D341Med (cell line): ENCODE measurements at places on chromosomes 7 and 10.

- DNase-seq: no peak
These were observed 31.7 kb downstream of the GPR85 start for GRCh38 chr7:113054938-113055337.

- no peak for DNase-seq
These were observed 28.2 kb downstream of the STRIP2 start for GRCh38 chr7:129462420-129462819.

- no peak for DNase-seq
These were observed 501.7 kb upstream of the SORCS1 start for GRCh38 chr10:107666214-107666613.

DNA sequence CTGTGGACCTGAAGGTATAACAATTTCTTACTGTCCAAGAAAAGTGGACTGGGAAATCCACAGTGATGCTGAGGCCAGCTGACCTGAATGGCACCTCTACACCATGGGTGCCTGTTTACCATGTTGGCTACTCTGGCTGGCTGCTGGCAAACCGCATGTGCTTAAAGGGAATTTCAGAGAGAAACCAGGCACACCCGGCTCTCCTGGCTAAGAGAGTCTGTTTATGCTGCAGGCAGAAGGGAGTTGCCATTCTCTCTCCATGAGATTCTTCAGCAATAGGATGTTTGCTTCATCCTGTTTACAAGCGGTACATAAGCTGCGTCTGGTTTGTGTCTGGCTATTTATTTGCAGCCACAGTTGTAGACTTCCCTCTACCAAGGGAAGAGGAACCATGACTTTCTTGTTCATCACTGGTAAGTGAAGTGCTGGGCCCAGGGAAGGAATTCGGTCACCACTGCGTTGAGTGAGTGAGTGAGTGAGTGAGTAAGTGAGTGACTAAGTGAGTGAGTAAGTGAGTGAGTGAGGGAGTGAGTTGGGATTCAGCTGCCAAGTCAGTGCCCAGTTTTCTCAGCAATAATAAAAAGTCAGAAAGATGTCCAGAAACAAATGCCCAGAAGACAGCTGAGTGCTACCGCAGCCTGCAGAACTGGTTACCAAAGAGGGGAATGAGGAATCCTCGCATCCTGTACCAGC lies 90.4 kb downstream of the COBL start:
- peak; percentile 15 for DNase-seq

- DNase-seq: no peak
These were observed 745 bp downstream of the TCERG1L start for GRCh38 chr10:131310551-131311401.

GRCh38 chr10:5606864-5607263 lies 59.5 kb downstream of the ASB13 start:
- DNase-seq: no peak

- no peak for DNase-seq
These were observed 123.1 kb downstream of the GNAI1 start for GRCh38 chr7:80257756-80258155.

GRCh38 chr7:114255404-114255841 lies 159.2 kb upstream of the FOXP2 start:
- DNase-seq: no peak

- no peak for DNase-seq
These were observed 494.1 kb downstream of the SH2D4B start for GRCh38 chr10:81031774-81032173.

DNA sequence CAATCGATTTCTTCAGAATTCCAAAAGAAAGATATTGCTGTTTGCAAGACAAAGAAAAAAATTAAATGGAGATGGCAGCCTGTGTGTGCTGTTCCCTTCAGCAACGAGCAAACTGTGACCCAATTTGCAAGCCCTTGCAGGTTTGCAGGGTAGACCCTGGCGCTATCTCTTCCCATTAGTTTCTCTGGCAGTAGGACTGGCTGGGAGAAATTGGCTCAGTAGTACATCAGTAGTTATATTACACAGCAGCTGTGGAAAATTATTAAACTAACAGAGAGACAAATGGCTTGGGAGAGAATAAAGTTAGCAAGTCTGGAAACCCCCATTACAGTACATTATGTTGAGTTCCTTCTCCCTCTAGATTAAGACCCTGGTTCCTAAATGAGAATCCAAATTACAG lies 116.4 kb upstream of the ITGB1 start:
- no peak for DNase-seq

GRCh38 chr10:48982584-48982983 lies 42.9 kb upstream of the LRRC18 start:
- no peak for DNase-seq

- no peak for DNase-seq
These were observed 41.0 kb upstream of the AMPH start for GRCh38 chr7:38671911-38672905.

DNA sequence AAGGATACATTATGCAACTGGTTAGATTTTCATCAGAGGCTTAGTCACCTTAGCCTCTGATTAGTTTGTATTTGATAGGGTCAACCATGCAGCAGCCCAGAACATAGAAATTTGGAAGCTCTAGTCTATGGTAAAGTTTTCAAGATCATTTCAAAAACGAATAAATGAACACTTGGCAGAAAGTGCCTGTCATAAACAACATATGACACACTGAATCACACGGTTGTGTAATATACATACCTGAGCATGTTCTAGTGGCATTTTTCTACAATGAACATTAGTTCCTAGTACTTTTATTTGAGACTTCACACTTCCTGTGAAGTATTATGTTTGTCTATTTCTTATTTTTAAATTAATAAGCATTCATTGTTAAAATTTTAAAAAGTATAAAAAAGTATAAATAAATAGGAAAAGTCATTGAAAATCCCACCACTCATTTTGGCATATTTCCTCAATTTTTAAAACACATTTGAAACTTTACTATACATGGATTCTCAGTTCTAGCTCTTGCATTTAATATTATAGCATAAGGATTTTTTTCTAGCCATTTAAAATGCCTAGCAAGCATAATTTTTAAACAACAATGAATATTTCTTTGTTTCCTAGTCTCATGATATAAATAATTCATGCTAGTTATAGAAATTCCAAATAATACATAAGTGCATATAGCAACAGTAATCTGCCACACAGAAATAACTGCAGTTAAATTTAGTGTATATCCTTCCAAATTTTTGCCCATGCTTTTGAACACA lies 25.7 kb upstream of the PRPS1L1 start:
- DNase-seq: no peak

- DNase-seq: no peak
These were observed 43.7 kb downstream of the SVIL start for GRCh38 chr10:29590915-29591650.

GRCh38 chr10:29266641-29267040 lies 22.2 kb upstream of the LYZL1 start:
- no peak for DNase-seq

- no peak for DNase-seq
These were observed 107.8 kb upstream of the NAMPT start for GRCh38 chr7:106392590-106392989.

- peak; percentile 35 for DNase-seq
These were observed 192.6 kb upstream of the CCDC6 start for GRCh38 chr10:60098677-60099601.

GRCh38 chr7:80097756-80098155 lies 36.9 kb upstream of the GNAI1 start:
- DNase-seq: no peak

GRCh38 chr10:683448-684071 lies 5.9 kb downstream of the DIP2C start:
- DNase-seq: no peak

DNA sequence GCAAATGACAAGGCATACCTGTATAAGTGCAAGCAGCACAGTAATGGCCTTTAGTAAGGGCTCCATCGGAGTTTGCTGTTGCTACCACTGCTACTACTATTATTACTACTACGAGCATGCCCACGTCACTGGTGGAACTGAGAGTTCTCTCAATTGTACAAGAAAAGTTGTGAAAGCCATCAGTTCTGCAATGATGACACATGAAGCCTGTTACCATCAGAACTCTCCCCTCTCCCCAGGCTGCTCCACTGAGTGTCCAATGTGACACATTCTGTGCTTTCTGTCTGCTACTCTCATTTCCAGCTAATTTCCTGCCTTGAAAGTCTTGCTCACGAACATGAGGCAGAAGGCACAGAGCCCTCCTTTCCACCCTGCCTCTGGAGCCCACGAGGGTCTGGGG lies 263.2 kb upstream of the MGMT start:
- no peak for DNase-seq
